ENCODE measurements at places on chromosomes 6 and 20.

- no peak for DNase-seq
These were observed 58.4 kb upstream of the PRDM1 start for GRCh38 chr6:106027758-106028157.

DNA sequence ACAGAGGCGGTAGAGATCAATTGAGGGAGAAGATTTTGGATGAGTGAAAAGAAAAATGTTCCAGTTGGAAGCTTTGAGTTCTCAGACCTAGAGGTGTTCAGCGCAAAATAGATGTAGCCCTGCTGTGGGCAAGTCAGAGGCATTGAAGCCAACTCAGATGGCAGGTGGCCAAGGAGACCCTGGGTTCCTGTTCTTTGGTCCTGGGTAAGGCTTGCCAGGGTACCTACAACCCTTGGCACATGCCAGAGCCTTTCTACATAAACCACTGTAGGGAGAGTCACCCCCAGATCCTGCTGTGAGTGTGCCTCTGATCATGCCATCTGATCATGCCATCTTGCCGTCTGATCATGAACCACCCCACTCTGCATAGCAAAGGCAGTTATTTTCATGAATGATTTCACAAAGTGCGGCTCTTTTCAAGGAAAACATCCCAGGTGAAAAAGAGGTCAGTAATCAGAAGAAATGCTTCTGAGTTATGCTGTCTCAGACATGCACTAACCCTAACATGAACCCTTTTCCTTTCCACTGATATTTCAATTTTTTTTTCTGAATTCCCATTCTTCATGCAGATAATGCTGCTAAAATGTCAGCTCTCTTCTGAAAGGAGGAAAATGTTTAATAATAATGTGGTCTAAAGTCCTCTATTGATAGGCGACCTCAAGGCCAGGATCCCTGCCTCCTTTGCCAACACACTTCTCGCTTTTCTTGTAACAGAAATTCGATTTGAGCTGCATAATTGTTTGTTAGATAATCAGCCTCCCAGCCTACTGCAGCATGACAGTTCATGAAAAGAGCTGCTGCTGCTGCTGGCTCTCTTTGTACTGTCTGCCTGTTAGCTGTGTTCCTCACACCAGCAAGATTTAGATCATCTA lies 153.6 kb downstream of the MTHFD1L start:
- no peak for DNase-seq

DNA sequence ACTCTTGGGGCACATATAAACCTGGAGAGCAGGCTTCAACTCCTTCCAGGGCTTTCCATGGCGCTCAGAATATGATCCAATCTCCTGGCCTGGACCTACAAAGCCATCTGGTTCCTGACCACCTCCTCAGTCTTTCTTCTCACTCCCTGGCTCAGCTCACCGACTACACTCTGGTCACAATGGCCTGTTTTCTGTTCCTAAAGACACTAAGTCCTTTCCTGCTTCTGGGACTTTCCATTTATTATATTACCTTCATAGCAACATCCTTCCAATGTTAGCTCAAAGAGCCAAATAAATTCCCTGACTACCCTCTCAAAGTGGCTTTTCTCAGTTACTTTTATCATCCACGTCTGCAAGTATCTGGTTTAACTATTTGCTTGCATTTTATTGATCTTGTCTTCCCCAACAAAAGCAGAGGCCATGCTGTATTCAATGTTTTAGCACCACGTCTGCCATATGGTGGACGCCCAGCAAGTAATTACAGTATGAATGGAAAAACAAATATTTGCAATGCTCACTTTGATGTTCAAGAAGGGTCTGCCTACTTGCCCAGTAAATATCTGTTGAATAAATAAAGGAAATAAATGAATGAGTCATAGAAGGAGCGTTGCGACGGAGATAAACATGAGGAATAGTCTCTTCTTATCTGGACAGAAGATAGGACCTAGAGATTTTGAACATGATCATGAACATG lies 328.4 kb downstream of the ESR1 start:
- DNase-seq: no peak

- no peak for DNase-seq
These were observed 18.4 kb downstream of the TENT5A start for GRCh38 chr6:81734081-81734480.

- DNase-seq: no peak
These were observed 141.8 kb downstream of the CDC5L start for GRCh38 chr6:44529146-44529905.

DNA sequence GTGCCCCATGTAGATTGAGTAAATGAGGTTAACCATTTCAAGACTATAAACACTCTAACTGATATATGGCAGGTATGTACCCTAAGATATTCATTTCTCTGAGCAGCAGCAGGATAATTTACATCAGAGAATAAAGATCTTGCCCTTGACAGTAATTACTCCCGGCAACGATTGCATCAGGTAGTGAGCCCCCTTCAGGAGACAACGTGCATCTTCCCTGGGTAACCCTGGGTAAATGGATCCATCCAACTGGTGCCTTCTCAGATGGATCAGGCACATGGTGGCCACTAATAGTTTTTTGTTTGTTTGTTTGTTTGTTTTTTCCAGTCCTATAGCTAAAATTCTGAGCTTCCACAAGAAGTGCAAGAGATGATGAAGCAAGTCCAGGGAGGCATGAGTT lies 469.4 kb upstream of the SLC35B3 start:
- DNase-seq: no peak

GRCh38 chr20:1185316-1185741 lies 548 bp upstream of the TMEM74B start:
- DNase-seq: peak; percentile 11

GRCh38 chr6:158391276-158391675 lies 79.0 kb downstream of the TULP4 start:
- no peak for DNase-seq

DNA sequence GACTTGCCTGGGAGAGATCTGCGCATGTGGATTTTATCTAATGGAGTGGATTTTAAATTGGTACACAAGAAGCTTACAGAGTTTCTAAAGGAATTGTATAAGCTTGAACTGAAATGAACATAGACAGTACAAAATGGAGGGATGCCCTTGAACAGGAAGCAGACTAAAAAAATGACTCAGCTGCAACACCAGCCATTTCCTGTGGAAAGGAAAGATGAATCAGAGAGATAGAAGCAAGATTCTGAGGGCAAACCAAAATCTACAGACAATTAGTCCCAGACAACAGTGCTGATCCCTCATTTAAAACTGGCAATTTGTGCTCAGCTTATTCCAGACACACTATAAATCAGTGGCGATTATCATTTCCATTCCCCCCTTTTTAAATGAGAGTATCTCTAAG lies 114.6 kb upstream of the TCF21 start:
- DNase-seq: no peak

Data from activated CD4-positive, alpha-beta memory T cell treated with anti-CD3 and anti-CD28 coated beads for 36 hours (primary cell).